ENCODE measurements at places on chromosomes 12 and 14.

- DNase-seq: no peak
These were observed 343.3 kb downstream of the MDGA2 start for GRCh38 chr14:47332106-47332505.

DNA sequence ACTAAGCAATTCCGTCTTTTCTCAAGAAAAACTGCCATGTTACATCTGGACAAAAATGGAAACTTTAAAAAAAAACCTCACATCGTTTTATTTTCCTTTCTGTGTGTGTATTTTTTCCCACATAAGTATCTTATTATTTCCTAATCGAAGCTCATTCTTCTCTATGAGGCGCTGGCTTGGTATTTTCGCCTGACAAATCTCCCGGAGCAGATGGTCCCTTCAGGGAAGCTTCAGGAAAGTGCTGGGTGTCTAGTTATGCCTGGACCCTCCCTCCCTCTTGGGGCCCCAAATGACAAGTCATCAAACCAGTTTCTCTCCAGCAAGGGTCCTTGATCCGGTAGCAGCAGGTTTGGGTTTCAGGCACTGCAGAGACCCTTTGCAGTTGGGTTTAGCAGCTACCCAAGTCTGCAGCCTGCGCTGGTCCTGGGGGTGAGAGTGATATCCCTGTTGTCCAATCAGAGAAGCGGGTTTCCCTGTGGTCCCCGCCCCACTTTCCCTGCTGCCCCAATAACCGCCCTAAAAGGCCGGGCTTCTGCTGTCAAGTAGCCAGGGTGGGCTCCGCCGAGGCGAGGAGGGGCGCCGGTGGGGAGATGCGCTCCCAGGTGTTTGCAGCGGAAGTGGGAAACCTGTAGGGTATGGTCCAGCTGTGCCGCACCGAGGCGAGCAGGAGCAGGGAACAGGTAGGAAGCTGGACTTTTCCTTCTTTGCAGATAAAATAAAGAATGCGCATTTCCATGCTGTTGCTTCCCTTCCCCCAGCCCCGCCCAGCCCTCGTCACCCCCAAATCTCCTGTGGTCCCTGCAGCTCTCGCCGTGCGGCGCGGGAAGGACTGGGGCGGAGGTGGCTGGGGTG lies at the start of gene CNTN1:
CNTN1 (plus strand) TSS at position 527 of the 852 bp plus-strand sequence.
- DNase-seq: peak; percentile 51

DNA sequence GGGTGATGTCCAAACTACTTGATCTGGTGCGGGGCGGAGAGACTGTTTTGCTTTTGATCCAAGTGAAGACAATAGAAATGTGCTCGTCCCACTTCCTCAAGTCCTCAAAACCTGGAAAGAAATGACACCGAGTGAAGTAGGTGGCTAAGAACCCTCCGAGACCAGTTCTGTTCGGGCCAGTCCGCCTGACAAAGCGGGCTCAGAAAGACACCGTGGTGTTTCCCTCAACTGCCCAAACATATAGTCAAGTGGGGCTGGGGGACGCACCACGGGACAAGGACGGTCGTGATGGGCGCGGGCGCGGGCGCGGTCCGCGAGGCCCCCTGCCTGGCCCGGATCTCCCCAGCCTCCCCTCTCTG lies 1.6 kb downstream of the PHLDA1 start:
- peak; percentile 57 for DNase-seq

- DNase-seq: no peak
These were observed 20.3 kb upstream of the TMTC1 start for GRCh38 chr12:29804019-29804418.

GRCh38 chr14:35303149-35303935 lies 11.2 kb downstream of the PSMA6 start:
- DNase-seq: no peak

GRCh38 chr12:115294453-115295133 lies 610.6 kb upstream of the TBX3 start:
- DNase-seq: no peak

- DNase-seq: peak; percentile 66
These were observed 47.0 kb upstream of the SLC2A13 start for GRCh38 chr12:40152783-40153383.

GRCh38 chr12:93682846-93683261 lies 5.7 kb downstream of the CRADD start:
- DNase-seq: peak; percentile 25

- DNase-seq: no peak
These were observed 52.9 kb upstream of the DIO3 start for GRCh38 chr14:101508196-101508947.

GRCh38 chr14:105323663-105324062 lies 9.1 kb downstream of the PACS2 start:
- DNase-seq: no peak

DNA sequence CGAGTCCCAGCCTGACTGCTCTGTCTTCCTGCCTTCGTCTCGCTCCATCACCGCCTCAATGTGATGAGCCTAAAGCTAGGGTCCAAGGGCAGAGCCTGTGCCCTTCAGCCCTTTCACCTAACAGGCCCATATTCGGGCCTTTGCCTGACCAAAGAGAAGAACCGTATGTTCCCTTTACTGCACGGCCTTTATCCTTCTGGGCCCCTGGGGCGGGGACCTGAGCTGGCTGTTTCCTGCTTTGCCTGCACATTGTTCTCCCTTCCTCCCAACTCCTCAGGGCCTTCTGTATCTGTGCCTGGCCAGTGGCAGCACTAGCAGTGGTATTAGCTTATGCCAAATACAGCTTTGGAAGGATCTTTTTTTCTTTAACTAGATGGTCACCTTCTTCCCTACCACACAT lies 8.5 kb upstream of the MYL6B start:
- no peak for DNase-seq

DNA sequence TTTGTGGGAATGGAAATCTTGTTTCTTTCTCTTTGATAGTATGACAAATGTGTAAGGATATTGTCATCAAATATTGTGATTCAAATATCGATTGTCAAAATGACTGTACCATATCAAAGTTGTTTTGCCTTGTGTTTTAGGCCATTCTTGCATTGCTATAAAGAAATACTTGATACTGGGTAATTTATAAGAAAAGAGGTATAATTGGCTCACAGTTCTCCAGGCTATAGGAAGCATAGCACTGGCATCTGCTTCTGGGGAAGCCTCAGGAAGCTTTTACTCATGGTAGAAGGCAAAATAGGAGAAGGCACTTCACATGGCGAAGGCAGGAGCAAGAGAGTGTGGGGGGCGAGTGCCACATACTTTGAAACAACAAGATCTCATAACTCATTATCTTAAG lies 7.8 kb downstream of the TRMT5 start:
- DNase-seq: no peak

- no peak for DNase-seq
These were observed 138.5 kb downstream of the ESRRB start for GRCh38 chr14:76514213-76514998.

- peak; percentile 64 for DNase-seq
These were observed 11.7 kb upstream of the RAD51AP1 start for GRCh38 chr12:4526923-4527546.

- peak; percentile 60 for DNase-seq
These were observed 26.7 kb downstream of the C12orf75 start for GRCh38 chr12:105357162-105357691.

All from ACHN (cell line).